Endodermal cell (in vitro differentiated cells): ENCODE measurements at places on chromosomes 4 and X. TPM values are rescaled to one million over a fixed set of nuclear protein-coding genes. Genes with fewer than 3 reads are reported as not detected.

DNA sequence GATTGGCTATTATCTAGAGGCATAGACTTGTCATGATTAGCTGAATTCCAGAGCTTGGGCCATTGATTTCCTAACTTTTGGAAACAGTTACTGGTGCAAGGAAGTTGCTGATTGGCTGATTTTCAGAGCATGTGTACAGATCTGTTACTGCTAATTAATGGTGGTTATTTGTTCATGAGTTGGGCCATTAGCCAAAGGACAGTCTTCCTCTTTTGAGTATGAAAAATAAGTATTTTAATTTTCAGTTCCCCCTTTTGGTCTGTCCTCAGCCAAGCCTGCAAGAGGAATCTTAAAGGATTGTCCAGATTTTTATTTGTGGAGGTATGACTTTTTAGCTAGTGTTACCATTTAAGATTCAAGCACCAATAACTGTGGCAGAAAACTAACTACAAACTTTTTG lies 7.0 kb upstream of the DSPP start:
- no peak overlapping the region for H3K4me3 ChIP-seq
- no peak for DNase-seq
- no peaks in the 10 kb centered on the region for H3K4me1 ChIP-seq
- no peak overlapping the region for H3K27ac ChIP-seq

GRCh38 chr4:112889619-112890527 lies 159.6 kb upstream of the ANK2 start:
- no peaks in the 10 kb centered on the region for H3K36me3 ChIP-seq
- H3K27me3 ChIP-seq = no peaks in the 10 kb centered on the region
- peak overlapping the region; percentile 36 for H3K27ac ChIP-seq
- H3K4me1 ChIP-seq = no peaks in the 10 kb centered on the region
- H3K4me3 ChIP-seq = no peak overlapping the region

DNA sequence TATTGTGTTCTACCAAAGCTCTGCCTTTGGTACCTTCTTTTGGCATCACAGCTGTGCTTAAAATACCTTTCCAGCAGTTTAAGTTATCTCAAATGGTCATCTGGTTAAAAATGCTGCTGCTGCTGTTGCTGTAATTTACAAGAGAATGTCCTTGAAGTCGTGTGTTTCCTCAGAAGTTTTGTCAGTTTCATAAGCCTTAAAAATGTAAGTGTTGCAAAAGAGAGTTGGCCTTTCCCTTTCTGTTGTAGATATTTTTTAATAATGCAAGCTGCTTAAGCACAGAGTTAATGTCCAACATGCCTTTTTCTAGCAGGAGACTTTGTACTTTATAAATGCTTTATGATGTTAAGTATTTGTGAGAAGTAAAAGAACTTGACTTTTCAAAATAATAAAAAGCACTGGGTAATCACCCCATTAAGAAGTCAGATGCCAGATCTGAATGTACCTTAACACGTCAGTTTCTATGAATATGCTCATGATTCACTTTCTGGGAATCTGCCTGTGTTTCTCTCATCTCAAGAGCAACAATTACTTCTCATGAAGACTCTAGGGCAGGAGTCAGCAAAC lies 35.3 kb upstream of the TENM3 start:
- no peak overlapping the region for H3K4me3 ChIP-seq
- H3K27me3 ChIP-seq = no peaks in the 10 kb centered on the region
- H3K27ac ChIP-seq = no peak overlapping the region
- no peak for DNase-seq

FRAS1 gene
- total RNA-seq = 76.4 to 96.9 TPM (median 78.3 TPM) in 3 replicates

DNA sequence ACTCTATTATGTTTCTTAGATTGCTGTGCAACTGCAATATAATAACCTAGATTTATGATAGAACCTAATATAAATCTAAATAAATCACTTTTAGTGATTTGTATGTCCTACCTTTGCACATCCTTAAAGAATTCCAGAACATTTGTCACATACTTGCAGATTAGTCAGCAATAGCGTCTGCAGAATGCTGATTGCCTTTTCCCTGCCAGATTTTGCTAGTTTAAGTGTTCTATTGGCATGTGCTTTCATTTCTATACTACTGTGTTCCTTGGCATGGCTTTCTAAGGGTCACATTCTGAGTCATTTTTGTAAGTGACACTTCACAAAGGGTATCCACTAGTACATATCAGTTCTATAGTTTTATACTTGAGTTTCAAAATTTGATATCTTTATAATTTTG lies 303.1 kb upstream of the GIMD1 start:
- no peak for DNase-seq
- H3K4me3 ChIP-seq = no peak overlapping the region
- H3K36me3 ChIP-seq = no peaks in the 10 kb centered on the region
- H3K27ac ChIP-seq = no peak overlapping the region

- H3K4me1 ChIP-seq = no peaks in the 10 kb centered on the region
- H3K27ac ChIP-seq = no peak overlapping the region
- no peak for DNase-seq
- no peaks in the 10 kb centered on the region for H3K36me3 ChIP-seq
Measured at GRCh38 chr4:14465507-14465906, 536.8 kb upstream of the CPEB2 start.

- no peaks in the 10 kb centered on the region for H3K27me3 ChIP-seq
- DNase-seq = no peak
- no peak overlapping the region for H3K4me3 ChIP-seq
- no peaks in the 10 kb centered on the region for H3K4me1 ChIP-seq
- no peak overlapping the region for H3K27ac ChIP-seq
- H3K36me3 ChIP-seq = no peaks in the 10 kb centered on the region
Measured at GRCh38 chr4:13793020-13793710, 165.6 kb upstream of the BOD1L1 start.

- no peaks in the 10 kb centered on the region for H3K36me3 ChIP-seq
- H3K27ac ChIP-seq = no peak overlapping the region
- H3K4me3 ChIP-seq = no peak overlapping the region
- no peaks in the 10 kb centered on the region for H3K27me3 ChIP-seq
- no peak for DNase-seq
- H3K4me1 ChIP-seq = no peaks in the 10 kb centered on the region
Measured at GRCh38 chr4:24991015-24991414, 39.7 kb downstream of the LGI2 start.

- no peaks in the 10 kb centered on the region for H3K36me3 ChIP-seq
- H3K27ac ChIP-seq = no peak overlapping the region
- H3K4me3 ChIP-seq = no peak overlapping the region
- no peak for DNase-seq
Measured at GRCh38 chrX:154654925-154655324, 1.5 kb upstream of the CTAG2 start.

GRCh38 chr4:54572152-54572542 lies 85.6 kb upstream of the KIT start:
- no peaks in the 10 kb centered on the region for H3K36me3 ChIP-seq
- no peak overlapping the region for H3K27ac ChIP-seq
- DNase-seq = peak; percentile 68
- H3K4me3 ChIP-seq = peak overlapping the region; percentile 19
- peaks cover 23% of the 10 kb centered on the region for H3K4me1 ChIP-seq

NOX1 gene
- total RNA-seq = not detected in 2 replicates

- peak; percentile 61 for DNase-seq
- no peak overlapping the region for H3K27ac ChIP-seq
- H3K4me3 ChIP-seq = no peak overlapping the region
- H3K4me1 ChIP-seq = no peaks in the 10 kb centered on the region
- no peaks in the 10 kb centered on the region for H3K36me3 ChIP-seq
Measured at GRCh38 chr4:81919223-81919622, 447.5 kb upstream of the RASGEF1B start.

GRCh38 chrX:104098151-104098808 lies 14.0 kb upstream of the ZCCHC18 start:
- no peaks in the 10 kb centered on the region for H3K27me3 ChIP-seq
- H3K4me1 ChIP-seq = no peaks in the 10 kb centered on the region
- DNase-seq = peak; percentile 78
- no peaks in the 10 kb centered on the region for H3K36me3 ChIP-seq
- no peak overlapping the region for H3K27ac ChIP-seq
- no peak overlapping the region for H3K4me3 ChIP-seq

GRCh38 chr4:140208921-140209320 lies 54.9 kb upstream of the MAML3 start:
- H3K4me1 ChIP-seq = peaks cover 21% of the 10 kb centered on the region
- no peaks in the 10 kb centered on the region for H3K36me3 ChIP-seq
- DNase-seq = no peak
- no peak overlapping the region for H3K4me3 ChIP-seq
- no peak overlapping the region for H3K27ac ChIP-seq
